ENCODE measurements at places on chromosomes 12 and 14.

- DNase-seq: no peak
These were observed 737.9 kb downstream of the GALC start for GRCh38 chr14:87255058-87255457.

DNA sequence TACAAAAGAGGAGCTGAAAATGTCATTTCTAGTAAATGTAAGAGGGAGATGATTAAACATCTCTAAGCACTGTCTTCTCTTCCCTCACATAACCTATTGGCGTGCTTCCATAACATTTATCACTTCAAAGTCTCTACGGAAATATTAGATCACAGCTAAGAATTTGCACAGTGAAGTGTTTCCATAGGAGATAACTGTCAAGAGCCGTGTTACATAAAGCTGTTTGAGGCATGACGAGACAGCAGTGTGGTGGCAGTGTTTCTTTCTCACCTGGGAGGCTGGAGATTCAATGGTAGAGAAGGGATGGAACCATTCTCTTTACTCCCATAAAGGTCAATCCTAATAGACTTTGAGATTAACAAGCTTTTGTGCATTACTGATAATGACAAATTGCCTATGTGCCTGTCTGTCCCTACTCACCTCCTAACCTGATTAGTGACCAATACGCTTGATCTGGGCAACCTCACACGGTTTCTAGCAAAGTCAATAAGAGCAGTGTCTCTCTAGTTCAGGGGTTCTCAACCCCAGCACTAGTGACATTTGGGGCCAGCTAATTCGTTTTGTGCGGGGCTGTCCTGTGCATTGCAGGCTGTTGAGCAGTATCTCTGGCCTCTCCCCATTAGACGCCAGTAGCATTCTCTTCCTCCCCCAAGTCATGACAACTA, 35.3 kb downstream of the FBXW8 start:
- no peak for DNase-seq

- DNase-seq: no peak
These were observed 82.7 kb downstream of the PPP2R5C start for GRCh38 chr14:101844219-101844618.

DNA sequence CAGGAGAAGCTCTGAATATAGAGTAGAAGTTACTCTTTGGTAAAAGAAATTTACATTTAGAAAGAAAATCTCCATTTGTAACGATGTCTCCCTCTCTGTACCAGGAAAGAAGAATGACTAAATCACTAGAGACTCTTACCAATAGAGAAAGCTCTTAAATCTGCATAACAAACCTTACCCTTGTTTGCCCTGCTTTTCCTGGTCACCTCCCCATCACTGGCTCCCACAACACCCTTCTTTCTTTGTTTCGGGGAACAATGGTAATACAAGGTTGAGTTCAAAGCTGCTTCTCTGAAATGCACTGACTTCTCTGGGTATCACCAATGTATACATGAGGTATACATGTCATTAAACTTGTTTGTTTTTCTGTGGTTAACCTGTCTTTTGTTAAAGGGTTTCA, 351.1 kb upstream of the FLRT2 start:
- no peak for DNase-seq

GRCh38 chr14:94483729-94484275, 7.8 kb upstream of the SERPINA9 start:
- no peak for DNase-seq

DNA sequence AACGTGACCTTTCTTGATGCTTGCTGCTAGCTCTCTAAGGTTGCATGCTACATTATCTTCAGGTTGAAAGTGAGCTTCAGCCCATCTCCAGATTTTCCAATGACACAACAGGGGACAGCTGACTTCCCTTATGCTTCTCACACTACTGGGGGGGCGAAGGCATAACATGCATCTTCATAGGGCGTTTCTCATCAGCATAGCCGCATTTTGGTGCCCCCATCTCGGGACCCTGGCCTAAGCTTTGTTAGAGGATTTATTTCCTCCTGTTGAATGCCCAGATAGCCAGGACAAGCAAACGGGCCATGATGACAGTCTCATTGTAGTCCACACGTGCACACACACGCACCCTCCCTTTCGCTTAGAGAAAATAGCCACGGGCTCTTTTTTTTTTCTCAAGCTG, 30.7 kb downstream of the SSPN start:
- no peak for DNase-seq

Data from cortex of kidney (tissue), 1 donor.